ENCODE measurements at places on chromosomes 11 and 22.

GRCh38 chr11:18105086-18105801 lies 638 bp downstream of the SAAL1 start:
- DNase-seq: no peak

GRCh38 chr22:41078931-41079330 lies 13.5 kb upstream of the EP300 start:
- no peak for DNase-seq

DNA sequence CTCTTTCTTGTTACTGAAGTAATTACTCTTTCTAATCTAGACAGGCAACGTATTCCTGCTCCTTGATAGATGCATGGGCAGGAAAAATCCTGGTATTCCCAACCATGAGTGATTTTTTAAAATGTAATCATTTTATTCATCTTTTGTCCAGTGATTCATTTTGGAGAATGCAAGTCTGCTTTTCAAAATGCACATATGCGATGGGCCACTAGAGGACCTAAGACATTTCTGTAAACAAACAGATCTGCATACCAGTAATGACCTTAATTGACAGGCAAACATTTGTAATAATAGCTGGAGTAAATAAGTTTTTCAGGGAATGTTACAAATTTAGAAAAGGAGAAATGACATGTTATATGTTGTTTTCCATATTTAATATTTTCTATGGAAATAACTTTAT lies 1167.6 kb downstream of the JRKL start:
- DNase-seq: no peak

DNA sequence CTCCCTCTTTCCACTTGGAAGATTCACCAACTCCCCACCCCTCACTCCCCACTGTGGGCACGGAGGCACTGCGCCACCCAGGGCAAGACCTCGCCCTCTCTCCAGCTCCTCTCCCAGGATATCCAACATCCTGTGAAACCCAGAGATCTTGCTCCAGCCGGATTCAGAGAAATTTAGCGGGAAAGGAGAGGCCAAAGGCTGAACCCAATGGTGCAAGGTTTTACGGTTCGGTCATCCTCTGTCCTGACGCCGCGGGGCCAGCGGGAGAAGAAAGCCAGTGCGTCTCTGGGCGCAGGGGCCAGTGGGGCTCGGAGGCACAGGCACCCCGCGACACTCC lies 397 bp upstream of the CD44 start:
- DNase-seq: no peak

DNA sequence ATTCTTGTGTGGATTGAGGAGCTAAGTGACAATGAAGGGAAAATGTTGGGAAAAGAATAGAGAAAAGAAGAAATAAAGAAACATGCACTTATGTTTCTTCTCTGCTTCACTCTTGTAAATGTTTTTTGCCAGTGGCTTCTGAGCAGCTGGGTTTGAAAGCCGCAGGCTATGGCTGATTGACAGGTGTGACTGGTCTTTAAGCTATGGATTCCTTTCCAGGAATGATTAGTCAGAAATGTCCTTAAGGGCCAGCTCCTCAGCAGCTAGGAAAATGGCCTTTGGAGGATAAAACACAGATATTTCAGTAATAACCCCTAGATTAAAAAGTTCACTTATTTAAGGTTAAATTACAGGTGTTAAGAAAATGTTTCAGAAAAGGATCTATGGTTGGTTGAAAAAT lies 6.5 kb upstream of the USP28 start:
- no peak for DNase-seq

DNA sequence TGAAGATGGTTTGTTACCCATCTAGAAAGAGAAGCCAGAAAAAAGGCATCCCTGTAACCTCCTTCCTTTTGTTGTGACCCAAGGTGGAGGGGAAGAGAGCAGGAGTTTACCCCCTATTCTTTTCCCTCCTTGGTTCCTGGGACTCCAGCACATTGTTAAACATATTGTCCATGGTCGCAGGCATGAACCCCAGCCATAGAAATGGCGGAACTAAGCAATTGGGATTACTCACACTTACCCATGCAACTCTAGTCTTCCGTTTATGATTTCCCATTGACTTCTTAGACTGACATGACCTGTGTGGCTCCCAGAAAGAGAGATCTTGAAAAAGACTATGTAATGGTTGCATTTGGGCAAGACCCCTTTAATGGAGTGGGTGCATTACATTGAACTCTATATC lies 45.4 kb downstream of the OR4C46 start:
- no peak for DNase-seq

DNA sequence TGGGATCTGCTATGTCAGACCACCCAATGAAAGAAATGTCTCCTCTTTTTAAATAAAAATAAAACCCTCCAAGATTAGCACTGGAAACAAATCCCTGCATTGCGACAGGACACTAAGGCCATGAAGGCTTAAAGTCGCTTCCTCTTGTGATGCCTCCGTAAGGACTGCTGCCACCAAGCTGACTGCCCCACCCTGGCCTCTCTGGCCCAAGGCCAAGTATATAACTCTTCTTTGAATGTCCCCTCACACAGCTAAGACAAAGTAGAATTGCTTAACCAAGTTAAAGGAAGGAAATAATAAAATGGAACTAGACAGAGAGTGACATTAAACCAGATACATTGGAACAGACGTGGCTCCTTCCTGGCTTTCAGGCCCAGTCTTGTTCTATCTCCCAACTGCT lies 7.5 kb upstream of the NRGN start:
- DNase-seq: no peak

- DNase-seq: no peak
Measured at GRCh38 chr11:91489989-91490388, 734.6 kb upstream of the FAT3 start.

- no peak for DNase-seq
Measured at GRCh38 chr11:118705791-118706545, 26.5 kb upstream of the TREH start.

- DNase-seq: no peak
Measured at GRCh38 chr11:86775361-86775760, 25.0 kb upstream of the PRSS23 start.

DNA sequence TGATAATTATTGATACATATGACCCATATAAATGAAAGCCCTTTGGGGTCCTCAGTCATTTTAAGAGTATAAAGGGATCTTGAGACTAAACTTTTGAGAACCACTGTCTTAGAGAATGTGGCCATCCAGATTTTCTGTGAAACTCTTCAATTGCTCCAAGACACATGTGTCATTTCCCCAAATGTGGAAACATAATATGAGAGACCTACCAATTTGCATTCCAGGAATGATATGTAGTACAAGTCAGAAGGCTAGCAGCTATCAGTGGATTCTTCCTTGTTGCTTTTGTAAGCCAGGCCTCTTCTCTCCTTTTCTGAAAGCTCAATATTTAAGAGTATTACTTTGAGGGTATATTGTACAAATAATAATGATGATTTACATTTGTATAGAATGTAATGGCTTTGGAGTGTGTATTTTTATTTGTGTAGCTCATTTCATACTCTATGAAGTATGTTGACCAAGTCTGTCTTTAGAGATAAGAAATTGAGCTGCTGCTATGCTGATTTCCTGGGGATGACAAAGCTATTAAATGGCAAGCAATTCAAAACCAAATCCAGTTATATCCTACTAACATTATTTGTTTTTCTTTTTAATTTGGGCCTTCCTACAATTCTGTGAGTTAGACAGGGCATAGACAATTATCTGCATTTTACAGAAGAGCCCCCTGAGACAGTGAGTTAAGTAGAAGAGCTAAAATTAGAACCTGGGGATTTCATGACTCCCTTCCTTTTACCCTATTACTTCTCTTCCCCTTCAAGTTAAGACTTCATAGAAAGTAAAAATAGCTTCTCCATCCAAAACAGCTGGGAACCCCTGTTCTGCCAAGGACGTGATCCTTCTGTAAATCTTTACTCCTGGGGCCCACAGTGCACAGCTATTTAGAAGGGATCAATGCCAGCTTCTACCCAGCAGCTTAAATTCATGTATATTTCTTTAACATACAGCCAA lies 131.9 kb downstream of the WNT11 start:
- DNase-seq: no peak

DNA sequence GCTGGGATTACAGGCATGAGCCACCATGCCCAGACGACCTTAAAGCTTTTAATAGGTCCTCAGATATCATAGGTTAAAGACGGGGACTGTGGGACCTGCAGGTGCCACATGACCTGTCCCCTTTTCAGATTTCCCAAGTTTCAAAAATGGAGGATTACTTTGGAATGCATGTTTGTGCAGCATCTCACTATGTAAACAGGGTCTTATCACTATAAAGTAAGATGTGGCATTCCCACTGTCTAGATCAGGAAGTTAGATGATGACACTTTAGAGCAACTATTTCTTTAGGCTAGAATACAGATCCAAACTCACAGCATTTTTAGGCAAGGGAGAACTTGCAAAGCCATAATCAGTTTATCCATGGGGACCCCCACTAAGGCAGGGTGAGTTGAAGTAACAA lies 92.8 kb downstream of the USP35 start:
- DNase-seq: no peak

- no peak for DNase-seq
Measured at GRCh38 chr11:99791354-99791753, 770.6 kb downstream of the CNTN5 start.

- DNase-seq: no peak
Measured at GRCh38 chr11:69156235-69156639, 502 bp downstream of the SMIM38 start.

- DNase-seq: no peak
Measured at GRCh38 chr22:43275545-43276317, 67.4 kb downstream of the SCUBE1 start.

DNA sequence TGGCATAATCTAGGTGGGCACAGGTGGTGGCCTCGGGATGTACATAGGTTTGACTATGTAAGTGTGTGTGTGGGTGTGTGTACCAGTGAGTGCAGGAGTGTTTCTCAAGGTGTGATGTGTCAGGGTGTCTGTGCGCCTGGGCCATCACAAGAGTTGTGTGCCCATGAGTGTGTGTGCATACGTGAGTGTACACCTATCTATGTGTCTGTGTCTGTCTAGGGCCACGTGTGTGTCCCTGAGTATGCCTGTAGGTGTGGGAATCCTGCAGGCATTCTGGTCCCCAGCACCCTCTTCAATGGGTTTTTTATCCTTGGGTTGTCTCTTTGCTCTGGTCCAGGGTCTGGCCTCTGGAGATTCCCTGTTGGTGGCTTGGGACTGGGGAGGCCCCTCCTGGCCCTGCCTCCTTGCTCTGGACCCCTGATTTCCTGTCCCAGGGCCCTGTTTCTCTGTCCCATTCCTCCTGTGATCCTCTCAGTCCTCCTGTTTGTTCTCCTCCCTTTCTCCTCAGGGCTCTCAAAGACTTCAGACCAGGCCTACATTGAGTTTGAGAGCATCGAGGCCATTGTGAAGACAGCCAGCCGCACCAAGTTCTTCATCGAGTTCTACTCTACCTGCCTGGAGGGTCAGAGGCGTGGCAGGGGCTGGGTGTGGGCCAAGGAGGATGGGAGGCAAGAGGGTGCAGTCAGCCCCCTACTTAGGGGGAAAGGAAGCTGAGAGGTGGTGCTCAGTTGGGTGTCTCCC lies 9.4 kb downstream of the INPPL1 start:
- DNase-seq: no peak

DNA sequence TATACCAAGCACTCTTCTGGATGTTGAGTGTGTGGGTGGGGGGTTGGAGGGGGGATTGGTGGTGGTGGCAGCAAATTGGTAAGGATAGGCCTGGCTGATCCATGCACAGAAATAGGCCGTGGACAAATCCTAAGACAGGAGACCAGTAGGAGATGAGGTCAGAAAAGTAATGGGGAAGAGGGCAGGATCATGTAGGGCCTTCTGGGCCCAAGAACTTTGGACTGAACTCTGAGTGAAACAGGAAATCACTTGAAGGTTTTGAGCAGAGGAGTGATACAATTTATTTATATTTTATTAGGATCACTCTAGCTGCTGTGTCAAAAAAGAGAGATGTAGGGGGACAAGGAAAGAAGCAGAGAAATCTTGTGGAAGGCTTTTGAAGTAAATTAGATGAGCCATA lies 28.7 kb downstream of the TSG101 start:
- DNase-seq: no peak

DNA sequence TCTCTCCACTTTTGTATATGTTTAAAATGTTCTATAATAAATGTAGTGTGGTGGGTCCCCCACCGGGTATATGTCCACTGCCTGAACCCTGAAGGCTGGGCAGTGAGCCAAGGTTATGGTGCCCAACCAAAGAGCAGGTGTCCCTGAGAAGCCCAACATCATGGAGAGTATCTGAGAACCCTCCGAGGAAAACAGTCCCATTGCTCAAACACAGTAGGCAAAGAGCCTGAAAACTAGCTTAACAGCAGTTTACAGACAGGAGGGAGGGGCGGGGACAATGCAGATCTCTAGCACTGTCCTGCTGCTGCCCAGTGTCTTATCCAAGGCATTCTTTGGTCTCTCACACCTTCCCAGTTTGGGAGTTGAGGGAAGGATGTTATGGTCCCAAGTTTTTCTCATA lies 91.0 kb downstream of the TMPRSS5 start:
- DNase-seq: no peak

GRCh38 chr11:67264260-67264659 lies 2.0 kb upstream of the GRK2 start:
- no peak for DNase-seq

GRCh38 chr11:86514453-86514852 lies 139.8 kb downstream of the CCDC81 start:
- no peak for DNase-seq

GRCh38 chr22:49398115-49398514 lies 429.6 kb downstream of the BRD1 start:
- no peak for DNase-seq

DNA sequence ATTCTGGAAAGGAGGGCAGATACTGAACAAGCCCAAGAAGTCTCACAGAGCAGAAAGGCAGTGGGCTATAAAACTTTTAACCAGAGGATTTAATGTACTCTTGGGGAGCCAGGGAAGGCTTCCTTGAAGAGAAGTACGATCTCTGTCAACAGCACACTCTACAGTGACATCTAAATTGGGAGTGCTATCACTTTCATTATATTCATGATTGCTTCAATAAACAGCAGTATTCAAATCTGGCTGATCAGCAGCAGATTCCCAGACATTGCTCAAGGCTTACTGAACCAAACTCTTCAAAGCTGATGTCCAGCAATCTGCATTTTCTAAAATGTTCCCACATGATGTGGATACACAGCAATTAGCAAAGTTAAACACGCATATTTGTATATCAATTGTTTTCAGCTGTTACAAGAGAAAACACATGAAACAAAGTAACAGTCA lies 44.2 kb downstream of the SYTL2 start:
- no peak for DNase-seq

DNA sequence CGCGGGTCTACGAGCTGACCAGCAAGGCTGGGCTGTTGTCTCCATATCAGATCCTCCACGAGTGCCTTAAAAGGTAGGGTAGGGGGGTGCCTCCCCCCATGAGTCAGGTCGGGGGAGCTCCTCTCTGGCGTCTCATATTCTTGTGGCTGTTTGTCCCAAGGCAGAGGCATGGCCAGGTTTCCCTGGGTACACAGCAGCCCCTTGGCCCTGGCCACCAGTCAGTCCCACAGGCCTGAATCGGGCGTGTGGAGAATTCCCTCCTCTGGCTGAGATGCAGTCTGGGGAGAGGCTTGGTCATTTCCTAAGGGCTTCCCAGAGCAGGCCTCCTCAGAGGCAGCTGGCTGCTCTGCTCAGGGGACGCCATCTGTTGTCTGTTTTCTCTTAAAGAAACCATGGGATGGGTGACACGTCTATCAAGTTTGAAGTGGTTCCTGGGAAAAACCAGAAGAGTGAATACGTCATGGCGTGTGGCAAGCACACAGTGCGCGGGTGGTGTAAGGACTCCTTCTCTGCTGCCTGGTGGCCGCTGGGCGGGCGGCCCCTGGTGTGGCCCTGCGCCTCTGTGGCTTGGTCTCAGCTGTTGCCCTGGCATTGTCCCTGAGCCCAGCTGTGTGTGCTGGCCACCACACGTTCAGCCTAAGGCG lies 9.6 kb upstream of the RANBP1 start:
- no peak for DNase-seq

- no peak for DNase-seq
Measured at GRCh38 chr11:88569342-88569741, 231.8 kb upstream of the CTSC start.
